ENCODE measurements at places on chromosomes 5 and 9. TPM values are rescaled to one million over a fixed set of nuclear protein-coding genes. Genes with fewer than 3 reads are reported as not detected.

GRCh38 chr5:96235008-96235910, 197.8 kb downstream of the PCSK1 start:
- DNase-seq, result peak; percentile 79

DNA sequence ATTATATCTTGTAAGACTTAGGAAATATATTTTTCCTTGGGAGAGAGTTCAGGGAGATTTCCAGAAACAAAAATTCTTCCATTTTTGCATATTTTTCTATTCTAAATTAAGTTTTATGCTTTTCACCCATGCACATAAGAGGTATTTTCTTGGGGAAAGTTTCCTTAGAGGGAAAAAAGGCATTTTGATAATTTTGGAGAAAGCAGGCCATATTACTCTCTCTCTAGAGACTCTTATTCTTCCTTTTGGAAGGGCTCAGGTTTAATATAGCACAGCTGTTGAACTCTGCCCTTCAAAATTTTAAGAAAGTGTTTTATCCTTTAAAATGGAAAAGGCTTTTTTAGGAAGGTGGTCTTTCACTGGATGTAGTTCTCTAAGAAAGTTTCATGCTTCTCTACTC, 8.0 kb downstream of the NDUFS4 start:
- no peak for DNase-seq

DNA sequence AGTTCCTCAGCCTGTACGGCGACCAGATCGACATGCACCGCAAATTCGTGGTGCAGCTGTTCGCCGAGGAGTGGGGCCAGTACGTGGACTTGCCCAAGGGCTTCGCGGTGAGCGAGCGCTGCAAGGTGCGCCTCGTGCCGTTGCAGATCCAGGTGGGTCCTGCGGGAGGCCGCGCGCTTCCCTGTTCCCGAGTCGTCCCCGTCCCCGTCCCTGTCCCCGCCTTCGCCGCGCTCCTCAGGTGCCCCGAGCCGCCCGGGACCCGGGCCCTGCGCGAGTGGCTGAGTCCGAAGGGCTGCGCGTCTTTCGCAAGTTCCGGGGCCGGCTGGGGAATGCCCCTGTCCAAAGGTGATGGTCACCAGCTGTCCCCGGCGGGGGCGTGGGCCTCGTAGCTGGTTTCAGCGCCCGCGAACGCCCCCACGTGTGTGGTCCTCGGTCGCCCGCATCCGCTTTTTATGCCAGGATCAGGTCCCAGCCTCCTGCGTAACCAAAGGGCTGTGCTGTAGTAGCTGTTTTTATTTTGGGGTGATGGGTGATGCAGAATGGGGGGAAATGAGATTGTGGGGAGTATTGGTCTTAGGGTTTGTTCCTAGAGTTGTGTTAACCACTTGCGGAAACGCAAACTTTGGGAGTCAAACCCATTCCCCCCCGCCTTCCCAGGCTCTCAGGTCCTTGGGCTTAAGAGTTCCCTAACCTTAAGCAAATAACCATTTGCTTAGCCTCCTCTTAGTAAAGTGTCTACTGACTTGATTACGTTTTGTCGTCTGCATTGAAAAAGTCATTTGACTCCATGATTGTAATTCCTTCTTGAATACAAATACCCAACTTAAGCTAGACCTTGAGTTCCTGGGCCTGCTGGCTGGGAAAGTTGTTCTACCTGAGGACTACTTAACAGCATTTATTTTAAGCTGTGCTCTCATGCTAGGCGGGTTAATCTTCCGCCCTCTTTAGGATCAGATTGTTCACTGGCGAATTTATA, 663 bp downstream of the ISOC1 start:
- peak; percentile 11 for DNase-seq

- DNase-seq, result no peak
These were observed 53.1 kb downstream of the NXNL2 start for GRCh38 chr9:88587885-88588649.

GRCh38 chr9:4141296-4141695, 158.6 kb downstream of the GLIS3 start:
- DNase-seq, result peak; percentile 25

- peak; percentile 73 for DNase-seq
These were observed 813.3 kb upstream of the WWC1 start for GRCh38 chr5:167478188-167478587.

DNA sequence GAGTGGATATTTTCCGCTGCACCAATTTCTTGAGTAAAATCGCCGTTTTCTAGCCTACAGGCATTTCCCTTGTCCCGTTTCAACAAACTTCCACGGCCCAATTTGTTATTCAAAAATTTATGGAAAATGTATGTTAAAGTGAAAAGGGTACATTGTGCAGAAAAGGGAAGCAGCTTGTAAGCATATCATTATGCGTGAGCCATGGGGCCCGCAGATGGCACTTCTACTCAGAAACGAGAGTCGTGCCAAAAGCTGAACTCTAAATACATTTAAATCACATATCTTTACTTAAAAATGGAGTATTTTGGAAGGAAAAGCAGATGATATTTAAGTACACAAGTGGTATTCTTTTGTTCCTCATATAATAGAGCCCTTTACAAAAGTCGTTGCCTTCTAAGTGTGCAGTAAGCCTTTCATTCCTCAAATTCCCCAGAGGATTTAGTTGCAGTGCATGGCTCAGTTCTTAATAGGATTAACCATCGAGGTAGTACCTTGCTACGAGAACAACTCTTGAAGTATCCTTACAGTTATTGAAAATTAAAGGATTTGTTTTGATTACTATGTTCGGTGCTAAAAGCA, 1227.2 kb upstream of the WWC1 start:
- DNase-seq, result no peak

DNA sequence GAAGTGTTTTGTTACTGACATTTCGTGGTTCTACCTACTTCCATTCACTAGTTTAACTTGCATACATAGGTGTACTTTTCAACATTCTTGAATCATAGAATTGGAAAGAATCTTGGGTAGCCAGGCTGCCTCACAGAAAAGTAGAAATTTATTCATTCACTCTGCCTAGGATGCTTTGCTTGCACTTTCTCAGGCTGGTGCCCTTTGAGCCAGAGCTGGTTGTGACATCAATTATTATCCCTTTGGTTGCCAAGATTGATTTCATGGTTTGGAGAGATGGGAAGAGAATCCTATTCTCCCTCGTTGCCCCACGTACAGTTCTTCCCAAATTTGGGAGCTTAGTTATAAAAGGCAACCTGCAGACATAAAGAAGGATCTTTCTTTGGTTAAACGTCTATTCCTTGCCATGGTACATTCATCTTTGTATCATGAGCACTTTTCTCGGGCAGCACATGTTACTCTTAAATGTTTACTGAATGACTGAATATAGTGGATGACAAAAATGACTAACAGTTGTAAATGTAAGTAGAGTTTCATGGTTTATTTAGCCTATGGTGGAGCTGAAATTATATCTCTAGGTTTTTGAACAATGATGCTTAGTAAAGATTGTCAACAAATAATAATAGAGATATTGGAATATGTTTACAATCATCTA, 195.5 kb downstream of the COMMD10 start:
- no peak for DNase-seq

DNA sequence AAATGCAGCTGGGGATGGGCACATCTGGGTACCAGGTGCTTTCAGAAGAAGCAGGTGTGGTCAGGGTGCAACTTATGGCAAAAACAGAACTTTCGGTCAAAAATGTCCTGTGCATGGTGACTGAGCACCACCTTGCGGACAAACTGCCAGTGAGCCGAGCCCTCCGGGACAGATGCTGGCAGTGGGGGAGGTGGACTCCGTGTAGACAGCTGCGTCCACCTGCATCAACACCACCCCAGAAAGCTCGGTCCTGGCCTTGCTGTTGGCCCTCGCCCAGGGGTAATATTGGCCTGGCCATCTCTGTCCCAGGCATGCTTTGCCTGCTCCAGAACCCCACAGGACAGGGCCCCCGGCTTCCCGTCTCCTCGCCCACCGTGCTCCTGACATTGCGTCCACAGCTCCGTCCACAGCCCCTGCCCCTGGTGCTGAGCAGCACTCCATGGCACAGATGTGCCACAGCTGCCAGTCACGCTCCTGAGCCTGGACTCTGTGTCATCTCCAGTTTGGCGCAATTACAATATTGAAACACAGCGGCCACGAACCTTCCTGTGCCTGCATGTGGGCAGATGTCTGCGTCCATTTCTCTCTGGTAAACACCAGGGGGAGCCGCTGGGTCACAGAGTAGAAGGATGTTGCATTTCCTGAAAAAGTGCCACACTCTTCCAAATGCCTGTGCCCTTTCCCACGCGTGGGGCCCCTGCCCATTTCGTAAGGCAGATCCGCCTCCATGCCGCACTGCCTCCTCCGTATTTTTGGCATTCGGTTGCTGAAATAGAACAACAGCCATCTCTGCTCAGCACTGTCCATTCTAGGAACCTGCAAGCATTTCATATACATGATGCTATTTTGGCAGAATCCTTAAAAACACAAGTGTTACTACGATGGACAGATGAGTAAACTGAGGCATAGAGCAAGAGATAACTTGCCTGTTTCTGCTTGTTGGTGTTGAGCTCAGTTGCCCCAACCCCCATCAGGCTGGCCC, 33.4 kb upstream of the SLC6A19 start:
- DNase-seq, result peak; percentile 12

GRCh38 chr5:156934450-156935211, 28.4 kb downstream of the TIMD4 start:
- no peak for DNase-seq

- DNase-seq, result no peak
These were observed 120.6 kb upstream of the ASTN2 start for GRCh38 chr9:117535434-117535833.

DNA sequence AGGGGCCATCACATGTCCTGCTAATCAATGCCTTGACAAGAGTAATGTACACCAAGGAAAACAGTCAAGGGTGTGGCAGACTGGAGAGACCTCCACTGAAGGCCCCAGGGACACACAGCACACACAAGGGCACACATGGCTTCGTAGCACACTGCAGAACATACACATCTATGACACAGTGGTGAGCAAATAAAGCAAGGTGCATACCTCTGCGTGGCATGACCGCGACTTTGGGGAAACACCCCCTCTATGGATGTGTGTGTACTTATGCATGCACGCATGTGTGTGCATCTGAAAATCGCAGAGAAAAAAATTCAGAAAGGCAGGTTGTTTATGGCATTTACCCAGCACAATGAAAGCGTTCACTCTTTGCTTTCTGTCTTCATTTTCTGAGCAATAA, 20.5 kb downstream of the SEMA4D start:
- no peak for DNase-seq

DNA sequence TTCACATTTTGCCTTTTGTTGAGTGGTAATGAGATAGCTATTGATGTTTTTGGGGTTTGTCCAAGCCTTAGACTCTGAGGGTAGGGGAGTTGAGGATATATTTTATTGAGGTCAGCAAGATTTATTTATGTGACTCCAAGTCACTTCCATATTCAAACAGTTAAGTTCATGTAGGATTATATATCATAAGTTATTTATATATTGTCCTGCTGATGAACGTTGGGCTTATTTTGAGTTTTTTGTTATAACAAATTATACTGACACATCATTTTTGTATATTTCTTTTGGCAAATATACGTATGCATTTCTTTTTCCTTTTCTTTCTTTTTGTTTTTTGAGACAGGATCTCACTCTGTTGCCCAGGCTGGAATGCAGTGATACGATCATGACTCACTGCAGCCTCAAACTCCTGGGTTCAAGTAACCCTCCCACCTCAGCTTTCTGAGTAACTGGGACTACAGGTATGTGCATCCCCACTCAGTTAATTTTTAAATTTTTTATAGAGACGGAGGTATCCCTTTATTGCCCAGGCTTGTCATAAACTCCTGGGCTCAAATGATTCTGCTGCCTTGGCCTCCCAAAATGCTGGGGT, 23.5 kb upstream of the IL12B start:
- peak; percentile 47 for DNase-seq

GRCh38 chr5:148808864-148809642, 17.4 kb upstream of the ADRB2 start:
- no peak for DNase-seq

DNA sequence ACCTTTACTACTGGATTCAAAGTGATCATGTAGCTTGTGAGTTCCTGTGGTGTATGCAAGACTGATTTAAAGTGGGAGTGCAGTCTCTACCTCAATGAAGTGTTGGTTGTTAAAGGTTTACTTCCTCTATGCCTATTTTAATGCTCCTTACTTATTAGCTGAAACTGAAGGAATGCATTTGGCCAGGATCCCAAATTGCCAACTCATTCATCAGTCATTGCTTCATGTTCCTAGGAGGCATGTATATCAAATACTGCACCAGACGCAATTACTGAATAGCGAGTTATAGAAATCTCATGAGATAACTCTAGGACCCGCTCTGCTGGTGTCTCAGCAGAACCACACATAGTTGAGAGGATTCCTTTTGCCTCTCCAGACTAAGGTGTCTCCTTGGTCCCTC, 143.0 kb upstream of the RPS23 start:
- DNase-seq, result peak; percentile 94

DNA sequence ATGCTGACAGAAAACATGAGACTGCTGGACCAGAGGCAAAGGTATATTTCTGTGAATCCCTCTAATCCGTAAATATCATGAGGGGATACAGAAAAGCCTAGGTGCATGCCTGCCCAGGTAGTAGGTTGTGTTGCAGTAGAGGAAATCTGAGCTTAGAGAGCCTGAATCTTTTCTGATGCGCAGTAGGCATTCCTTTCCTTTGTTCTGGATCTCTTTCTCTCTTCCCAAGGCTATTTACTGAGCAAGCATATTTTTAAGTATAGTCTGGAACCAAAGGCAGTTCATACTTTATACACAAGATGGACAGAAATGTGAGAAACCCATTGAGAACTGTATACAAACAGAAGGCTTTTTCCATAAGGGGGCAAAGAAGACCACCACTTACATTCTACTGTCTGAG, 359.3 kb downstream of the TMEM161B start:
- no peak for DNase-seq

DNA sequence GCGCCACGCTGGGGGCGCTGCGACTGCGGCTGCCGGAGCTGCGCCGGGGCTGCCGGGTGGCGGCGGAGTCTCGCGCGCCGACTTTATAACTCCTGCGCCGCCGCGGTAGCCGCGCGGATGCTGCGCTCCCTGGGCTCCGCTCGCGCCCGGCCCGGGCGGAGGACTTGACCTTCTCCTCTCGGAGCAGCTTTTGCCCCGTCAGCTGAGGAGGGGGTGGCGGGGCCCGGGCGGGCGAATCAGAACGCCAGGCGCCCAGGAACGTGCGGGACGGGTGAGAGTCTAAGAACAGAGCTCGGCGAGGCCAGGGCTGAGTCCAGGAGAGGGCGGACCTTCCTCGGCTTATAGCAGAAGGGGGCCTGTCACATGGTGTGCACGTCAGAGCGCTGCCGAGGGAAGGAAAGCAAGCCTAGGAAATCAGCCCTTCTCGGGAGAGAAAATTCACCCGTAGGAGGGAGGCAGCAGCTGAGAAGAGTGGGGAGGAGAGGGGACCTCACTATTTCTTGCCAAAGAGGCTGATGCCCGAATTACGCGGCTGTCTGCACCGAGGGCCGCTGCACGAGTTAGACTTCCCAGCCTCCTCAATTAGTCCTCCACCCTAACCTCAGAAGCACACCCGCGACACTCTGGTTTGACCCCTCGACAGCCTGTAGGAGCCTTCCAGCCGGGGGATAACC, at the start of gene FOXD1:
TSS of gene FOXD1 (minus strand) at position 315 of the 674 bp plus-strand sequence. CDS start 415 bp downstream, outside the sequence.
- DNase-seq, result peak; percentile 96

GRCh38 chr9:117403403-117403811, 11.4 kb downstream of the ASTN2 start:
- no peak for DNase-seq

- DNase-seq, result no peak
These were observed 6.4 kb upstream of the CFAP90 start for GRCh38 chr5:7857361-7857760.

- no peak for DNase-seq
These were observed 71.7 kb downstream of the PCSK5 start for GRCh38 chr9:75962013-75962661.

FUBP3 gene
- 57.6 TPM for total RNA-seq

TMEM161B gene
- 11.5 TPM for total RNA-seq

GNA14 gene
- 1.0 TPM for total RNA-seq

CTXN3 gene
- total RNA-seq, result not detected

MELK gene
- total RNA-seq, result 12.3 TPM

PCDHB11 gene
- total RNA-seq, result 2.1 TPM

IL17B gene
- total RNA-seq, result 0.60 TPM
